ENCODE measurements at places on chromosomes 2 and 18.

- no peak for DNase-seq
Measured at GRCh38 chr18:78525366-78526111, 454.1 kb upstream of the SALL3 start.

GRCh38 chr18:56060967-56061541 lies 473.1 kb upstream of the TCF4 start:
- DNase-seq, result no peak

DNA sequence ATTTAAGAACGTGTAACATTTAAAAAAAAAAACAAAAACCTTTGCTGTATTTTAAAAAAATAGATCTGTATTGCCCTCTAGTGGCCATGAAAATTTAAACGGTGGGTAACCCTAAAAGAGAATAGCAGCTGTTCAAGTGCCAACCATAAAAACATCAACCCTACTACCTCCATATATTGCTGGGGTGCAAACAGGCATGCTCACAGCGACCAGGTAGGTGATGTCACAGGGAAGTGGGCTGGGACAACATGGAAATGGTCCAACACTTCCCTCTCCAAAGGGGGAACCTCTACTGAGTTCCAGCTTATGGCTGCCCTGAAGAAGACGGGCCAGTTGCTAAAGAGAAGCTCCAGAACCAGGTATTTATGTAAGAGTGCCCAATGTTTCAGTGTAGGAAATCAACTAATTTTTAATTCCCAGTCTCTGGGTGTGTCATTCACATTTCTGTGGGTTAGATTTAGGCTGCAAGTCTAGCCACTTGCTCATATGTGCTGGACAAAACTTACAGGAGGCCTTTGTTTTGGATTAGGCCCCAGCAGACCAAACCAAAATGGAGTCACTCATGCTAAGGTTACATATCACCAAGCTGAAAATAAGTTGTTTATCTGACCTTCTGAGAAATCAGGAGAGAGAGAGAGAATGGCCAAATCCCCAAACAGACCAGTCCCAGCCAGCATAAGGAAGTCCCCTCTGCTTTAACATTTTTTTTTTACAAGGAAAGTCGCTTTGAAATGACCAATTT lies 54.5 kb downstream of the SKA1 start:
- DNase-seq, result no peak

GRCh38 chr2:156435396-156435717 lies 822 bp upstream of the GPD2 start:
- DNase-seq, result no peak

GRCh38 chr18:48338915-48339314 lies 70.3 kb downstream of the ZBTB7C start:
- no peak for DNase-seq

DNA sequence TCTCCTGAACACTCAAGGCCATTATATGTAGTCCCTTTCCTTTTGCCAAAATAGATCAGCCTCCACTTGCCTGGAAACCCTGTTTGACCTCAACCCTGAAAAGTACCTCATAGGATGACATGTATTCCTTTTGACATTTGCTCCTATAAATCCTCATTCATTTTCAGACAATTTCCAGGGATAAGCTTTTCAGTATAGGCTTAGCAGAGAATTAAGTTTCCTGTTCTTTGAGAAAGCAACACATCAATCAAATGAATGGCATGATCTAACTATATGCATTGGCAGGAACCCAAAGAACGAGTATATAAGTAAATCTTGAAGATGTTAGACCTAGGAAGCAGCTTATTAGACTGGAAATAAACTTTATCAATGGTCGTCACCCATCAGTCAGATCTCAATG lies 483.0 kb downstream of the CCDC85A start:
- DNase-seq, result no peak

GRCh38 chr18:59927246-59927825 lies 27.5 kb downstream of the PMAIP1 start:
- no peak for DNase-seq
